ENCODE measurements at places on chromosomes 5 and 9.
A peak's percentile ranks its signal among the peaks of the same experiment; 100 is the strongest.

GRCh38 chr5:122967625-122968024 lies 68.9 kb downstream of the PPIC start:
- DNase-seq: no peak

DNA sequence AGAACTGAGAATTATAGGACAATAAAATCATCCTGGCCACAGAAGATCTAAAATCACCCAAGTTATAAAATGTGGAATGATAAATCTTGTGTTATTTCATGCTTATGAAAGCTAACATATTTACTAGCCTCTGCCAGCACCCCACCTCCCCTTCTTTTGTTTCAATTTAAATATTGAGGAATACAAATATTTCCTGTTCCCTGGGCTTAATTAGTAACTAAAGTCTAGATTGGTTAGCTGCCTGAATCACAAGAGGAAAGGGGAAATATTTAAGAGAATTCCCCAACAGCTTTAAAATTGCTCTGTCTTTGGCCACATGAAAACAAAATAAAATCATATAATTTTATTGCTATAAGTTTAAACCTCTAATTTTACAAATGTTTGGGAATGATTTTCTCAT lies 287.0 kb downstream of the PRELID2 start:
- no peak for DNase-seq

DNA sequence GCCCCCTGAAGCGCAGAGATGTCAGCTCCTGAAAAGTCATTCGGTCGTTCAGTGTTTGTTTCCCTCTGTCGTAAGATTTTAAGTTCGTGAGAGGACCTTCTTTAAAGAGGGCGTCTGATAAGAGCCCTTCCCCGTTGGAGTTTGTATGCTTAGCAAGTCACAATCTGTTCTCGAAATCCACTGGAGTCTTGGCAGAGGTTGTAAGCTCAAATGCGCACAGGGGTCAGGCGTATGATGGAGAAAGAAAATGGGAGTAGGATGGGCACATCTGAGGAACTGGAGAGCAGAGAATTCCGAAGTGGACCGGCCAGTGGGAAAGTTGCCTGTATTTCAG lies 710 bp downstream of the HSD17B4 start:
- no peak for DNase-seq

- DNase-seq: no peak
These were observed 324.4 kb downstream of the NDUFS4 start for GRCh38 chr5:53884844-53885243.

DNA sequence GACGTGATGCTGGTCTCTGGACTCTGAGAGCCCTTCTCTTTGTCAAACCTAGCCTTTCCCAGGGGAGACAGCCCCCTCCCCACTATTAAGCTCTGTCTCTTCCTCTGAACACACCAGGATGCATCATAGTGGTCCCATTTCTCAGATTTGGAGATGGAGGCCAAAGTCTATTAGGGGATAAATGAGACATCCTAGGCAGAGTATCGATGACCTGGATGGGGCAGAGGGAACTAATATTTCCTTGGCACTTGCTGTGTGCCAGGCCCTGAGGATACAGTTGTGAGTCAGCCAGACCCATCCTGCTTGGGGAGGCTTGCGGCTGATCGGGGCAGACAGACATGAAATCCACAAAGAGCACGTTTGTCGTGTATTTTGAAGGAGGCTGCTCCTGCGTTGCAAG lies 5.2 kb downstream of the DNM1 start:
- no peak for DNase-seq

DNA sequence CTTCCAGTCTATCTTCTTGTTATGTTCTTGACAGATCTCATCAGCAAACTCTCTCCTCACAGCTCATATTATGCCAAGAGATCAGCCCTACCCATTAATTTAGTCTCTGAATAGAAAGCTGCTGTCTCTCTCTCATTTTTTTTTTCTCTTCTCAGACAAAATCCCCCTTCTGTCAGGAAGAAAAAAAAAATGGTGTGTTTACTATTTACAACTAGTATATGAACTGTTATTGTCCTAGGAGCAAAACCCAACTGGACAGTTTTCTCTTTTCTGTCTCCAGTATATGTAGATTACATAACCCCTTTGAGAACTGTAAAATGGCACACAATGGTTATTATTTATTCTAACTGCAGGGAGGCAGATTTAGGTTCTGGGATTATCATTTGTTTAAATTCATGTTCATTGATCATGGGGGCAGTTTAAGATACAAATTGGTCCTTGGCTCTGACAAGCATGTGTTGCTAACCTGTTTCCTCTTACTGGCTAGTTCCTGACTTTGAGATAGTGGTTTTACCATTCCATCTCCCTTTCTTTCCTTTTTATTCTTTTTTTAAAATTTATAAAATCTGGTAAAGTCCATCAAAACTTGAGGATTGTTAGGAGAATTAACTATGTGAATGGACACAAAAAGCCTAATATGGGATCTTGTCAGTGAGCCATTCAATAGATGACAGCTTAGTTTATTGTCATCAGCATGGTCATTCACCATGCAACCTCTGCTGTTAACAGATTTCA lies 210.0 kb upstream of the PAPPA start:
- DNase-seq: no peak

DNA sequence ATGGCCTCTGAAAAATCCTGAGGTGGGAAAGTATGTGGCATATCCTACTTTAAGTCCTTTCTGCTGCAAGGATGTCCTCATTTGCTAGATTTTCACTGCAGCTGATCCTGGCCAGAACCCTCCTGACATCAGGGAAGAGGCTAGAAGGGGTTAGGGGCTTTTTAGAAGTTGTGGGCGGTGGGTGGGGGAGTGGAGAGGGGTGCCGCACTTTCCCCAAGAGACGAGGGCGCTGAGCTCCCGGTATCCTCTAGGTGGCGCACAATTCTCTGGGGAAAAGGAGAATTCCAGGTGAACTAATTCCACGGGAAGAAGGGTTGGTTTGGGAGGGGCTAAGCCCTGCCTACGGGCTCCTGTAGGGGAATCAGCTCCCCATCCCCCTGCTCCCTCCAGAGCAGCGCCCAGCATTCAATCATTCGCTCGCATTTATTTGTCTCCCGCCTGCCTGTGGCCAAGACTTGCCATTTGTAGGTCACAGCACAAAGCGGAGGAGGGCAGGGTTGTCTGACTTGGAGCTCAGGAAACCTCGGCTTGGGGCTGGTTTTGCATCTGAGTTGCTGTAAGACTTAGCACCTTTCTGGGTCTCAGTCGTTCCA lies 42.9 kb upstream of the HAND1 start:
- DNase-seq: peak; percentile 68

DNA sequence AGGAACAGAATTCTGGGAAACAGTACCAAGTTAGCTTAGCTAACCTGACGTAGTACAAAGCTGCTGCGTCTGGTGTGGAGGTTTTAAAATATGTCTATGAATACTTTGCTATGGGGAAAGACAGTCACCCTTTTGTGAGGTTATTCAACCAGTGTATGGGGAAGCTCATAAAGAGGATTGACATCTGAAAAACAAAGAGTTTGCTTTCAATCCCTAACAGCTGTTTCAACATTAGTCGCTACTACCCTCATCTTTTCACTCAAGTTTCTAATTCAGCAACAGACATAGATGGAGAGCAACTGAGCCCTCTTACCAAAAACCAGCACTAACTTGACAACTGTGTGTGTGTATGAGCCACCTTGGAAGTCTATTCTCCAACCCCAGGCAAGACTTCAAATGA lies 7.8 kb upstream of the MSANTD3 start:
- DNase-seq: no peak

DNA sequence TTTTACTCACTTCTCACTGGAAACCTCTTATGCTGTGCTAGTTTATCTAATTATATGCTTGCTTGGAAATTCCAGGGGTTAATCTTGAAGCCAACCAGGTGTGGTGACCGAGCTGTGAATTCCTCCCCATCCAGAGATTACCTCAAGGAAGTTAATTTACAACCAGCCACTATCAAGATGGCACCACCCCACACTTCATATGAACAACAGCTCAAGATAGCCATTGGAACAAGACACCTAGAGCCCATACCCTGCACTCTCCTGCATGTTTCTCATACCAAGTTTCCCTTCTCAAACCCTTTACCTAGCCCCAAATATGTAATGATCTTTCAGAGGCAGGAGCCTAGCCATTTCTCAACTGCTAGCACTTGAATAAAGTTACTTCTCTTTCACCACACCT lies 2156.9 kb upstream of the C9orf72 start:
- no peak for DNase-seq

- peak; percentile 3 for DNase-seq
These were observed 46.8 kb downstream of the FBN2 start for GRCh38 chr5:128491291-128491690.

- no peak for DNase-seq
These were observed 16.1 kb upstream of the CERCAM start for GRCh38 chr9:128404560-128404959.

GRCh38 chr5:59358005-59358861 lies 535.3 kb downstream of the PDE4D start:
- no peak for DNase-seq

GRCh38 chr9:131668439-131669268 lies 71.2 kb downstream of the RAPGEF1 start:
- no peak for DNase-seq

DNA sequence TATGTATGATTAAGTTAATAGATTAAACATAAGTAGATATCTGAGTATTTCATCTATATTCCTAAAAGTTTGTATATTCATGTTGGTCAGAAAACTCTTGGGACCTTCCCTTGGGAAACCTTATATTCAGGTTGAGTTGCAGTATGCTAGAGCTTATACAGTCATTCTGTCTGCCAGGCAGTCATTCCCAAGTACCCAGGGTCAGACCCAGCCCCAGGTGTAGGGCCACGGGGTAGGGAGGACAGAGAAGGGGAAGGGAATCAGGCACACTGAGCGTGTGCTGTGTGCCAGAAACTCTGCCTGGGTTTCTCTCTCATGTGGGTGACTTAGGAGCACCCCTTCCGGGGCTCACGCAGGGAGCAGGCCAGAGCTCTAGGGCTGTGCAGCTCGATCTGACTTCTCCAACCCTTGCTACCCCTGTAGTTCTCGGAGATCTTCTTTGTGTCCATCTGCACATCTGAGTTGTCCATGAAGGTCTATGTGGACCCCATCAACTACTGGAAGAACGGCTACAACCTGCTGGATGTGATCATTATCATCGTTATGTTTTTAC lies 28.2 kb downstream of the CATSPER3 start:
- no peak for DNase-seq

GRCh38 chr9:126986506-126986951 lies 71.9 kb downstream of the RALGPS1 start:
- no peak for DNase-seq

DNA sequence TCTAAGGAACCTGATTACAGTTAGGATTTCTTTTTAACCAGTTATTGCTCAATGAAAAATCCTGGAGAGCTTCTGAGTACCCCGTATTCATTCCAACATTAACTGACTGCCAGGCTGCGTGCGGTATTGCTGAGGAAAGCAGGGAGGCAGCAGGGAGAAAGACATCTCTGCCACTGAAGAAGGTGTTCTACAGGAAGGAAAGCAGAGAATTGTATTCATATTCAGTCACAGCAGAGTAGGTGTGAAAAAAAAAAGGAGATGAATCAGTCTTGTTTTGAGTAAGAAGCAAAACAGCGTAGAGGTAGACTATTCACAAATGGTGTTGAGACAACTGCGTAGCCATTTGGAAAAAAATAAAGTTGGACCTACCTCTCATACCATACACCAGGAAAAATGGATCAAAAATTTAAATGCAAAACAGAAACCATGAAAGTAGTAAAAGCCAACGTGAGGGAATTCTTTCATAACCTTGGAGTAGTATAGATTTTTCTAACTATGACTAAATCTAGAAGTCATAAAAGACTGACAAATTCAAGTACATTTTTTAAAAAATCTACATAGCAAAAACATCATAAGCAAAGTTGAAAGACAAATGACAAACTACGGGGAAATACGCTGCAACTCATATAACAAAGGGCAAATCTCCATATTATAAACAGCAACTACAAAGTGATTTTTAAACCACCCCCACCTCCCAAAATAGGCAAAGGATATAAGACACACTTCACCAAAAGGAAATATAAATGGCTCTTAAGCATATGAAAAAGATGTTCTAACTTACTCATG lies 9.9 kb upstream of the NR4A3 start:
- no peak for DNase-seq

DNA sequence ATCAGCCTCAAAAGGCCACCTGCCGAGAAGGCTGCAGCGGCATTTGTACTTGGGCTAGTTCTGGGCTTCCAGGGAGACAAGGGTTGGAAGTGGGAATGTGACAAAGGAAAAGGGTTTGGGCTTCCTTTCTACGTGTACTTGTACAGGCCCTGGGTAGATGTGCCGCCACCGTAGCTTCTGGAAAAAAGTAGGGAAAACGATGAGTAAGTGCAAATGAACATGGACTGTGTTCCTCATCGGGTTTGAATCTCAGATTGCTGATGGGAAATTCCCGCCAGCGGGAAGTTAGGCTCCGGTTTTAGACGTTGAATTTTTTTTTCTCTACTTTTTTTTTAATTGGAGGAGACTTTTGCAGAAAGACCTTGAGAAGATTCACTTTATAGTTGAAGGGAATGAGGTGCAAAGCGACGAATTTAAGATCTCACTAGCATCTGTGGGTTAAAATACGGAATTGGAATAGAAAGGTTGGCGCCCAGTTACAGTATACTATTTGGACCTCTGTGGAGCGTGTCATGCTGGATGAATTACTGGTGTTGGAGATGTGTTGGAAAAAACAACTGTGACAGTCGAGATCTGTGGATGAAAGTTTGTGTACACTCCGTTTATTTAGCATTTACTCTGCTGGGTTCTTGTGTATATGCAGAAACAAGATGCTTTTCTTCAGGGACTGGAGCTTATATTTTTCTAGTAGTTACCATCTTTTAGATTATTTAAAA lies 1.2 kb downstream of the G3BP1 start:
- DNase-seq: no peak

- DNase-seq: no peak
These were observed 9.2 kb upstream of the RARS1 start for GRCh38 chr5:168477060-168477459.

DNA sequence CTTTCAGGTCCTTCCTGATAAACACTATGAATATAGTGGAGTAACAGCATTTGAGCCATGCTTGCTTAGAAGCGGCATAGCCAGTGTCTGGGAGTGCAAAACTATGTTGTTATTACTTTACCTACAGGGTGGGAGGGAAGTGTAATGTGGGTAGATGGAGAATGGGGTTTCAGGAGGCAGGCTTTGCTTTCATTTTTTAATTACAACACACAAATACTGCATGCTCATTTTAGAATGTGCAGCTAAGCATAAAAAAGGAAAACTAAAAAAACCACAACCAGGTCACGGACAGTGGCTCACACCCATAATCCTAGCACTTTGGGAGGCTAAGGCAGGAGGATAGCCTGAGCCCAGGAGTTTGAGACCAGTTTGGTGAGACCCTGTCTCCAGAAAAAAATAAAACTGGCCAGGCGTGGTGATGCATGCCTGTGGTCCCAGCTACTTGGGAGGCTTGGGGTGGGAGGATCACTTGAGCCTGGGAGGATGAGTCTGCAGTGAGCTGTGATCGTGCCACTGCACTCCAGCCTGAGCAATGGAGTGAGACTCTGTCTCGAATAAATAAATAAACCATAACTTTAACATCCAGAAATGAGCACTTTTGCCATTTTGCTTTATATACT lies 20.2 kb downstream of the HAVCR1 start:
- no peak for DNase-seq

DNA sequence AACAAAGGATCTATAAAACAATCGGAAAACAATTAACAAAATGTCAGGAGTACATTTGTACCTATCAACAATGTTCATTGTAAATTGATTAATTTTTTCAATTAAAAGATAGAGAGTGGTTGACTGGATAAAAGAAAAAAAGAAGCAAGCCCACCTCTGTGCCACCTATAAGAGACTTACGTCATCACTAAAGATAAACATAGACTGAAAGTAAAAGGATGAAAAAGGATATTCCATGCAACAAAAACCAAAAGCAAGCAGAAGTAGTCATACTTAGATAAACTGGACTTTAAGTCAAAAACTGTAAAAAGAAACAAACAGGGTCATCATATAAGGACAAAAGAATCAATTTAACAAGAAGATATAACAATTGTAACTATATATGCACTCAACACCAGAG lies 197.4 kb downstream of the RASEF start:
- DNase-seq: no peak

Measured in COR-L47 (cell line).